ENCODE measurements at places on chromosomes 4 and X. TPM values are rescaled to one million over a fixed set of nuclear protein-coding genes. Genes with fewer than 3 reads are reported as not detected.

The THOC2 gene
- total RNA-seq: 68.6 TPM

The PI4K2B gene
- total RNA-seq: 15.7 TPM

The AP1S2 gene
- total RNA-seq: 74.2 TPM

The USP51 gene
- total RNA-seq: 2.2 TPM

The GPR82 gene
- total RNA-seq: not detected

The HSD17B11 gene
- total RNA-seq: 32.8 TPM

The KCTD8 gene
- total RNA-seq: 0.68 TPM

The P2RY10 gene
- not detected for total RNA-seq

- H3K27ac ChIP-seq: peak within 1 kb of the TSS; percentile 53
- DNase-seq: peak; percentile 57
- H3K4me1 ChIP-seq: peaks cover 3% of the 10 kb centered on the region
- no peaks in the 10 kb centered on the region for H3K36me3 ChIP-seq
- no peaks in the 10 kb centered on the region for H3K27me3 ChIP-seq
Observed at GRCh38 chrX:112840382-112841113, at the start of gene AMOT. Gene AMOT (minus strand): TSS chrX:112840831. CDS start chrX:112823126, 17,705 bp downstream.

GRCh38 chr4:26404743-26405206 lies 84.0 kb downstream of the RBPJ start:
- H3K36me3 ChIP-seq: peaks cover 21% of the 10 kb centered on the region
- no peak overlapping the region for H3K27ac ChIP-seq
- DNase-seq: no peak
- H3K27me3 ChIP-seq: no peaks in the 10 kb centered on the region

GRCh38 chrX:130282151-130282550 lies 13.5 kb upstream of the ZNF280C start:
- no peaks in the 10 kb centered on the region for H3K36me3 ChIP-seq
- no peaks in the 10 kb centered on the region for H3K27me3 ChIP-seq
- no peaks in the 10 kb centered on the region for H3K4me1 ChIP-seq
- no peak overlapping the region for H3K4me3 ChIP-seq

GRCh38 chrX:66002824-66003680 lies 36.8 kb downstream of the VSIG4 start:
- no peak for DNase-seq

GRCh38 chrX:103806862-103807474 lies 25.1 kb downstream of the RAB9B start:
- no peak overlapping the region for H3K4me3 ChIP-seq
- no peaks in the 10 kb centered on the region for H3K27me3 ChIP-seq
- H3K4me1 ChIP-seq: no peaks in the 10 kb centered on the region

- H3K4me1 ChIP-seq: no peaks in the 10 kb centered on the region
- H3K27me3 ChIP-seq: no peaks in the 10 kb centered on the region
- H3K27ac ChIP-seq: no peak overlapping the region
- no peaks in the 10 kb centered on the region for H3K36me3 ChIP-seq
Observed at GRCh38 chr4:38519666-38520065, 144.3 kb upstream of the KLF3 start.

- no peak overlapping the region for H3K4me3 ChIP-seq
- H3K27ac ChIP-seq: no peak overlapping the region
- no peaks in the 10 kb centered on the region for H3K27me3 ChIP-seq
- no peaks in the 10 kb centered on the region for H3K36me3 ChIP-seq
- H3K4me1 ChIP-seq: no peaks in the 10 kb centered on the region
- DNase-seq: no peak
Observed at GRCh38 chrX:69080855-69081465, 84.3 kb downstream of the PJA1 start.

DNA sequence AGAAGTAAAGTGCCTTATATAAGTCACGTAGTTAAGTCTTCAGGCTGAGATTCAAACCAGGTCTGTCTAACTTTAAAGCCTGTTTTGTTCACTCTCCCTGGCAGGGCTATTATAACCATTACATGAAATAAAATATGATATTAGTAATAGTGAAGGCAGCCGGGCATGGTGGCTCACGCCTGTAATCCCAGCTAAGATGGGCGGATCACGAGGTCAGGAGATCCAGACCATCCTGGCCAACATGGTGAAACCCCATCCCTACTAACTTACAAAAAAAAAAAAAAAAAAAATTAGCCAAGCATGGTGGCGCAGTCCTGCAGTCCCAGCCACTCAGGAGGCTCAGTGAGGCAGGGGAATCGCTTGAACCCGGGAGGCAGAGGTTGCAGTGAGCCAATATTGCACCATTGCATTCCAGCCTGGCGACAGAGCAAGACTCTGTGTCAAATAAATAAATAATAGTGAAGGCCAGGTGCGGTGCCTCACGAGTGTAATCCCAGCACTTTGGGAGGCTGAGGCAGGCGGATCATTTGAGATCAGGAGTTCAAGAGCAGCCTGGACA lies 22.1 kb upstream of the SOWAHD start:
- H3K27ac ChIP-seq: no peak overlapping the region
- no peak overlapping the region for H3K4me3 ChIP-seq
- H3K36me3 ChIP-seq: no peaks in the 10 kb centered on the region
- H3K4me1 ChIP-seq: no peaks in the 10 kb centered on the region
- DNase-seq: no peak

GRCh38 chr4:42655921-42656678 lies 805 bp downstream of the ATP8A1 start:
- no peak for DNase-seq
- H3K27me3 ChIP-seq: no peaks in the 10 kb centered on the region
- H3K36me3 ChIP-seq: no peaks in the 10 kb centered on the region
- peaks cover 32% of the 10 kb centered on the region for H3K4me1 ChIP-seq

GRCh38 chr4:3218824-3219760 lies 29.9 kb upstream of the MSANTD1 start:
- no peak for DNase-seq
- H3K27ac ChIP-seq: no peak overlapping the region
- no peak overlapping the region for H3K4me3 ChIP-seq
- no peaks in the 10 kb centered on the region for H3K4me1 ChIP-seq
- no peaks in the 10 kb centered on the region for H3K27me3 ChIP-seq

DNA sequence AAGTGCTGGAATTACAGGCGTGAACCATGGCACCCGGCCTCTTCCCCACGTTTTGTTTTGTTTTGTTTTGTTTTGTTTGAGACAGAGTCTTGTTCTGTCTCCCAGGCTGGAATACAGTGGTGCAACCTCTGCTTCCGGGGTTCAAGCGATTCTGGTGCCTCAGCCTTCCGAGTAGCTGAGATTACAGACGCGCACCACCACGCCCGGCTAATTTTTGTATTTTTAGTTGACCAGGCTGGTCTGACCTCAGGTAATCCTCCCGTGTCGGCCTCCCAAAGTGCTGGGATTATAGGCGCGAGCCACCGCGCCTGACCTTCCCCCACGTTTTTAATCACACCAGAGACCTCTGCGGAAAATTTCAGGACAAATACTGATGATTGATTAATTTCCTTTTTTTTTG lies 2.2 kb downstream of the ENOPH1 start:
- H3K4me3 ChIP-seq: no peak overlapping the region
- no peak overlapping the region for H3K27ac ChIP-seq
- peaks cover 10% of the 10 kb centered on the region for H3K36me3 ChIP-seq
- DNase-seq: no peak

DNA sequence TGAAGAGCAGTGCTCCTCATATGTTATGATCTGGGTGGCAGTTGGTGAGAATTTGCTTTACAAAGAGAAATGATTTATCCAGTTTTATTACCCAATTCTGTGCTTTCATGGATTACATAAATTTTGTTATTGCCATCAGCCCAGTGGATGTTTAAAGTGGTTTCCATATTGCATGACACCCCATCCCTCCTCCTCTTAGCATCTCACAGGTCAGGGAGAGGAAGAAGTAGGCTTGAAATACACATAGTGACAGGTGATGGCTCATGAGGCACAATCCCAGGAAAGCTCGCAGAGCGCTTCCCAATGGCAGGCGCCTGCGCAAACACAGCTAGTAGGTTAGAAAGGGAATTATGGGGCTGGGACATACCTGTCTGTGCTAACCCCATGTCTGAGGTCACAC lies 47.7 kb upstream of the GATB start:
- no peaks in the 10 kb centered on the region for H3K36me3 ChIP-seq
- DNase-seq: no peak
- H3K27me3 ChIP-seq: no peaks in the 10 kb centered on the region
- peaks cover 20% of the 10 kb centered on the region for H3K4me1 ChIP-seq

GRCh38 chrX:41664375-41664901 lies 24.3 kb upstream of the GPR34 start:
- no peak overlapping the region for H3K4me3 ChIP-seq
- DNase-seq: no peak
- H3K27me3 ChIP-seq: no peaks in the 10 kb centered on the region

DNA sequence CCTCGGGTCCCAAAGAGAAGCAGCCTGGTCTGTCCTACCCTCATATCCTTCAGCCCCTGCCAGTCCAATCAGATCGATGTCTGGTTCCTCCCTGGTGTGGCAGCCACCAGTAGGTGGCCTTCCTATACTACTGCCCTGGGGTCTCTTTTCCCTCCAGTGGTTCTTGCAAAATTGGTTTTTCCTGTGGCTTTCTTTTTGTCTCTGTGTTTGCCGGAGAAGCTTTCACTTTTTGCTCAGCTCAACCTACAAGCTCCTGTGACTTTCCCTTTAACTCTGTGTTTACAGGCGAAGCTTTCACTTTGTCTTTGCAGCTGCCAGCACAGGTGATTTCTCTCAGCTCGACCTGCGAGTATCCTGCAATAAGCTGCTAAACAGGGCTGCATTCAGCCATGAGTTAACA lies 46.8 kb downstream of the UGT2A3 start:
- no peaks in the 10 kb centered on the region for H3K4me1 ChIP-seq
- H3K27ac ChIP-seq: no peak overlapping the region
- H3K36me3 ChIP-seq: no peaks in the 10 kb centered on the region

- H3K4me1 ChIP-seq: peaks cover 4% of the 10 kb centered on the region
- no peaks in the 10 kb centered on the region for H3K27me3 ChIP-seq
- H3K4me3 ChIP-seq: peak overlapping the region; percentile 56
- peak; percentile 86 for DNase-seq
Observed at GRCh38 chr4:4574792-4575191, 32.9 kb upstream of the STX18 start.

DNA sequence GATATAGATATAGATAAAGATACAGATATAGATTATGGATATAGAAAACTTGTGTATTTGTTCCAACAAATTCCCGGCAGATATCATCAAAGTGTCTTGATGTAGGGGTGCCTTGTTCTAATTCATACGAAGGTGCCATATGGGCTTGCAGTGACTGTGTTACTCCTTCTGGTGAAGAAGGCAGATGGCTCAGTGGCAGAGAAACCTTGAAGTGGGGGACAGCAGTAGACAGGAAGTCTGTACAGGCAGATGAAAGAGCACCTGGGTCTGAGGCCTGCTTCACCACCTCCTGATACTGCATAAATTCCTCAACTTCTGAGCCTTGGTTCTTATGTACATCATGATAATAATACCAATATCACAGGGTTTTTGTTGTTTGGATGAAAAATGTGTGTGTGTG lies 179.5 kb upstream of the GATB start:
- H3K4me3 ChIP-seq: no peak overlapping the region
- no peaks in the 10 kb centered on the region for H3K36me3 ChIP-seq

Measured in astrocyte (in vitro differentiated cells and primary cell).